ENCODE measurements at places on chromosomes 16 and 17.
A peak's percentile ranks its signal among the peaks of the same experiment; 100 is the strongest.

DNA sequence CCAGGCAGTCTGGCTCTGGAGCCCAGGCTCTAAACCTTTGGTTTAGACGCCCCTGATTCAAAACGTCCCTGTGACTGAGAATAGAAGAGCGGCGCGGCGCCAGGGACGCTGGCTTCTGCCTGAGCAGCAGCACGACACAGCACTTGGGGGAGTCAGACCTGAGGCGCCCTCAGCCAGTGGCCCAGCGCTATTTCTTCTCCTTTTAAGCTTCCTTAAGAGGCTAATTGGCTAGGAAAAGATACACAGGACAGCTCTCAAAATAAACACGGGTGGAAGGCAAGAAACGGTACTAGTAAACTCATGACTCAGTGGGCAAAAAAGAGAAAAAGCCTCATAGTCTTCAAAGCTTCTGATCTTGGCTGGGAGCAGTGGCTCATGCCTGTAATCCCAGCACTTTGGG lies 34.9 kb downstream of the GTF3C1 start:
- no peak for DNase-seq

GRCh38 chr16:84643674-84644073 lies 4.6 kb upstream of the KLHL36 start:
- DNase-seq: no peak

GRCh38 chr16:78669994-78670393 lies 570.5 kb downstream of the WWOX start:
- DNase-seq: no peak

- DNase-seq: no peak
Observed at GRCh38 chr17:17156107-17156506, 50.0 kb downstream of the PLD6 start.

DNA sequence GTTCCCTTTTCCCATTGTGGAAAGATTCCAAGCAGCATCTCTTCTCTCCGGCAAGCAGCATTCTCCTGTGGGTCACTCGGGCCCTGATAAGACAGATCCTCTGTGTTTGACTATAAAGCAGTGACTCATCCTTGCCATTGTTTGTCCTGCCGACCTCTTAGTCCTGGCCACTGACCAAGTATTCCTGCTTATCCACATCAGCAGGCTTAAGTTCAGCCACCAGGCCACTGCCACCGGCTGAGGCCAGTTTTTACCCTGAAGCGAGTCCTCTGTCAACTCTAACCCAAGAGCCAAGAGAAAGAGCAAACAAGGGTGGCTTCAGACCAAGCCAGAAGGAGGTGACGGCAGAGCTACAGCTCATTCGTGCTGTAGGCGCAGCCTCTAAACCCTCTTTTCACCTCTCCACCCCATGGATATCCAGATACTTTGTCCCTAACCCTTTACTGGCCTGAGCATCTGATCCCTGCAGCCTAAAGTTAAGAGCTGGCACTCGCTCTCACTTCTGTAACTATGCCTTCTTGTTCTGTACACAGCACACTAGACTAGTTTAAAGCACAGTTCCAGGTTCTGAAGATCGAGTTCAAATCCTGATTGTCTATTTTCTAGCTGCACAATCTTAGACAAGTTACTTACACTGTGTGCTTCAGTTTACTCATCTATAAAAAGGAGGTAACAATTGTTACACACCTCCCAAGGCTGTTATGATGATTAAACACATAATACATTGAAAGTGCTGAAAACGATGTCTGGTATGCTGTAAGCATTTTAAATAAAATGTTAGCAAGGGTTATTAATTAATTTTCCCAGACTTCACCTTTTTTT lies 31.0 kb downstream of the SOX9 start:
- peak; percentile 57 for DNase-seq

- peak; percentile 47 for DNase-seq
Observed at GRCh38 chr17:39225959-39226683, 376 bp upstream of the STAC2 start.

GRCh38 chr16:82134846-82135245 lies 35.2 kb downstream of the MPHOSPH6 start:
- DNase-seq: no peak

- DNase-seq: no peak
Observed at GRCh38 chr17:69535016-69535570, 120.6 kb downstream of the MAP2K6 start.

DNA sequence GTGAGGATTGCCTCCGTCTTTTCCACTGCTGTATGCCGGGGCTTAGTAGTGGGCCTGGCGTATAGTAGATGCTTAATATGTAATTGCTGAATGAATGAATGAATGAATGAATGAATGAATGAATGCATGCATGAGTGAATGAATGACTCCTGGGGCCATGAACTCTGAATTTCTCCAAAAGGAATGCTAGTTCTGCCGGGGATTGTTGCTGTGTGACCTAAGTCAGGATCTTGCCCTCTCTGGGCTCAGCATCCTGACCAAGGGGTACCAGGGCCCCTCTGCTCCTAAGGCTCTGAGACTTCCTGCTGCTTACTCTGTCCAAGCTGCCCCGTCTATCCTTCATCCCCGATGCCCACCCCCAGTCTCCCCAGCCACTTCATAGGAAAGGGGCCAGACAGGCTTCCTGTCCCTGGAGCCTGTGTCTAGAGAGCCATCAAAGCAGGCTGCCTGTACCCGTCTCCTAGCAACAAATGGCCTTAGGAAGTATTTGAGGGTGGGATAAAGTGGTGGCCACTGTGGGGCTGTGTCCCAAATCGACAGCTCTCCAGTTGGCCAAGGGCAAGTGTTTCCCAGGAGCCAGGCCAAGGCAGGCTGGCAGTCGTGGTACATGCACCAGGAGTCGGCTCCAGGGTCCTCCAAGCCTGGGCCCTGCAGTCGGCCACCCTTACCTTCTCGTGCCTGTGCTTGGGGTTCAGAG lies 11.6 kb upstream of the MPRIP start:
- DNase-seq: no peak

DNA sequence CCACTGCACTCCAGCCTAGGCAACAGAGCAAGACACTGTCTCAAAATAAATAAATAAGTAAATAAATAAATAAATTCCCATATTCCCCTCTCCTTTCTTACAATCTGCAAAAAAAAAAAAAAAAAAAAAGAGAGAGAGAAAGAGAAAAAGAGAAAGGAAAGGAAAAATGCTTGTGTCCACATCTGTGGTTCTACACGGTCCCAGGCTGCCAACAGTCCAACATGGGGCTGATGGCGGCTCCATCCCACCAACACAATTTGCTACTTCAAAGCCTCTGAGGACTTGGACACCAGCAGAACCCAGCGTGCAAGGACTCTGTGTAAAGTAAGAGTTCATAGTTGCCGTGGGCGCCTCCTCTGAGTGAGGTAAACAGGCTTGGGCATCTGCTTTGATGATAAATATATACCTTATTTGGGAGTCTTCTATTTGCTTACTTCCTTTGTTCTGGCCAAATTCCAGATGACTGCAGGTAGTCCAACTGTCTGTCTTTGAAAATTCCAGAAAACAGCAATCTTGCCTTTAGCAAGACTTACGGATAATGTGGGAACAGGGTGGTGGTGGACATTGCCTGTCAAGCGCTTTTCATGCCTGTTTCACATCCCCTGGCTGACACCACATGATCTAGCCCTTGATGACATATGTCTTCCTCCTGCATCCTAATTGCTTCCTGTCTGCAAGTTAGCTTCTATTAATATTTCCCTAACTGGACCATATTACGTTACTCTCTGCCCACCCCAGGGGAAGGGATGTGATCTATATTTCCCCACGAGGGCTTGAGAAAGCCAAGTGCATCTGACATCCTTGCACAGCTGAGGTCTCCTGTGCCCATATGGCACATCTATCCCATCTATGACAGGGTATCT lies 10.1 kb downstream of the LITAF start:
- no peak for DNase-seq

- no peak for DNase-seq
Observed at GRCh38 chr16:51121850-51122249, 29.2 kb downstream of the SALL1 start.

DNA sequence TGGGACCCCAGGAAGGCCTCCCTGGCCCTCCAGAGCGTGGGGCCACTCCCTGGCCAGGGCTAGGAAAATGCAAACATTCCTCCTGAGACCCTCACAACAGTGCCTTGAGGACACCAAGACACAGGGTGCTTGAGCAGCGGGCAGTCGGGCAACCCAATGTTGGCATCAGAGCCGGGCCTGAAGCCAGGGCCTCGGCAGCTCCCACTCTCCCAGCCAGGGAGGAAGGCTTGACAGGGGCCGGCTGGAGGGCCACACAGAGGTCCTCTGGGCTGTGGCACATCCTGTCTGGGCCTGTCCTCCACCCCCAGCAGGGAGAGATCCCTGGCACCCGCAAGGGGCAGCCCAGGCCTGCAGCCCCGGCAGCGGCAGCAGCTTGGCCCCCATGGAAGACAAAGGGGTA lies 12.3 kb upstream of the KRT17 start:
- DNase-seq: no peak

GRCh38 chr16:51877686-51878085 lies 669.3 kb downstream of the TOX3 start:
- DNase-seq: no peak

DNA sequence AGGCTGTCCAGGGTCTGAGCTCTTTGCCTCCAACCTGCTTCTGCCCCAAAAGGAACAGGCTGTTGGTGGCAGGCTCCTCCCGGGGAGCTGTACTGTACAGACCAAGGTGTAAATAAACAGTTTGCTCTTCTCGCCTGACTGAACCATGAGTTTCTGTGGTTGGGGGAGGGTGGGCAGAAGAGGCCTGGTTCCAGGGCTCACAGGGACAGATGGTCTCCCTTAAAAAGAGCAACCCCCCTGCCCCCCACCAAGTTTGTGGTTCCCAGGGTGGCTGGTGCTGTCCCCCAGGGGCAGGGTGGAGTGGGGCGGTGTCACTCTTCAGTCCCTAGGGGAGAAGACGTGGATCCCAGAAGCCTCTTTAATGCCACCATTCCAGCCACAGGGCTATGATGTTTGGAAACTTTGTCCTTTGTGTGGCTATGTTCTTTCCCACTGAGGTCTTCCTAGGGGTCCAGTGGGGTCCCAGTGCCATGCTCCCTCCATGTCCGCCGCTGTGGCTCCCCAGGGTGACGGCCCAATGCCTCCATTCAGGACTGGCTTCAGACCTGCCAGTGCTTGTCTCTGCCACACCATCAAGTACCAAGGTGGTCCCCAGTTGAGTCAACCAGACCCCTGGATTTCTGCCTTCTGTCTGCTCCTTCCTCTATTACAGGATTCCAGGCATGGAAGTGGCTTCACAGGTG lies 146.7 kb downstream of the RAB11FIP4 start:
- DNase-seq: no peak

GRCh38 chr17:10069301-10069700 lies 129.1 kb downstream of the GAS7 start:
- no peak for DNase-seq

GRCh38 chr16:1028056-1028455 lies 44.5 kb upstream of the SSTR5 start:
- no peak for DNase-seq

DNA sequence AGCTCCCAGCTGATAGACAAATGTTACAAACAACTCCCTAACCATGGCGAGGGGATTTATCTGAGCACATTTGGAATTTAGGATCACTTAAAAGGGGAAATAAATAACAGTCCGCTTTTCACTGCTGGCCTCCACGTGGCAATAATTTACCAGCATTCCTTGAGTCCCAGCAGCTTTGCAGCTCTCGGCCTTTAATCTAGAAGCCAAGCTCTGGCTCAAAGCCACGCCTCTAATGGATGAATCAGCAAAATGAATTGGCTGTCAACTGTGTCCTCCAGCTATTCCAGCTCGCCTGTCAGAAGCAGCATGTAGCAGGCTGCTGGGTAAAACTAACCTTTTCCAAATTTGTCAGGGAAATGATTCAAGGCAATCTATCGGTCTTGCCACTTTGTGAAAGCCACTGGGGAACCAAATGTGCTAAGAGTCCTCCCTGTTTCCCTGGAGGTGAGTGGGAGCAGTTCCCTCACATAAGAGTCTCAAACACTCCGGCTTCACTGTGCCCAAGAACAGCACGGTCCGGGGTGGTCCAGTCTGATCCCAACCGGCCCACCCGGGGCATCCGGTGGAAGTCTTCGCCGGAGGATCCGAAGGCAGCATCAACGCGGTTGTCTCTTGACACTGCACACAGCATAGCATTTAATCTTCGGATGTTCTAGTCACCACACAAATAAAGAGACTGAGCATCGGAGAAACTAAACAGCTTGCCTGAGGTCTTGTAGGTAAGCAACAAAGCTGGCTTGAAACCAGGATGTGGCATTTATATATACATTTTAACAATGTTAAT lies 143.3 kb downstream of the PARN start:
- DNase-seq: peak; percentile 33

DNA sequence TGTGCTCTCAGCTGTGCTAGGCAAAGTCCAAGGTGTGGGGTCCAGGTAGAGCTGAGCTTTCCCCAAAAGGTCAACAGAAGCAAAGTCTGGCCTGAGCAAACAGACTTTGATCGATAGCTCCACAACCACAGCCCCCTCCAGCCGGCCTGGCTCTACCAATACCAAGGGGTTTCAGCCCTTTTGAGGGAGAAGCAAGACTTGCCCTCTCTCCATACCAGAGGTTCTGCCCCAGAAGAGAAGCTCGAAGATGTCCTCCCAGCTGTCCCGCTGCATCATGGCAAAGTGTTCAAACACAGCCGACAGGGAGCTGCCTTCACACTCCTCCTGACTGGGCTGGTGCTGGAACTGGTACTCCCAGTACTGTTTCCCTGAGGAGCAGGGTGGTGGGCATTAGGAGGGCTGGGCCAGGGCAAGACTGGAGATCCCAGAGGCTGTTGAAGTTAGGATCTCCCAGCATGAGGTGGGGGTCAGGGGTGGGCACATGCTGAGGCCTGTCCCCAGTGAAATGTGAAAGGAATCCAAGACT lies 1.7 kb downstream of the VTN start:
- no peak for DNase-seq

DNA sequence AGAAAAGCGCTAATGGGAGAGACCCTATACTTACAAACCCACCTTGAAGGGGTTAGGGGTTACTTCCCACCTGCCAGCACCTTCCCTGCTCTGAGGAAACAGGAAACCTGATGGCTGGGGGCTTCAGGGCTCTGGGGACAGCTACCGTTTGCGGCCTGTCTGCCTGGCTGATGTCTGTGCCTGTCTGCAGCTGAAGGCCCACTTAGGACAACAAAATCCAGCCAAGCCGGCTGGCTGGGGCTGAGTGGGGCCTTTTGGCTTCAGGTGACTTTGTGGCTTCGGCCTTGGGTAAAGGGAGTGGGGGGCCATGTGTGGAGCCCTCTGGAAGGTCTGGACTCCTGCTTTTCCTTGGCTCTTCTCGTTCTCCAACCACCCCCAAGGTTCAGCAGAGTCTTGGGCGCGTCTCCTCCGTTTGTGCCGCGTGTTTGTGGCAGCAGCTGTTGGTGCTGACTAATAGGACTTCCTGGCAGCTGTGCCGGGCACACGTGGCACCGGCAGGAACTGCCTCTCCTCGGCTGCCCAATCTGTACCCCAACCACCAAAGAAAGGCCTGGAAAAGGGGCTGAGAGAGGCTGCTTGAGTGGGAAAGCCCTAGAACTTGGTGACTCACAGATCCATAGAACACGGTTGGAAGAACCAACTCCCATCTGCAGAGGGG lies 186.7 kb downstream of the MSI2 start:
- peak; percentile 30 for DNase-seq

DNA sequence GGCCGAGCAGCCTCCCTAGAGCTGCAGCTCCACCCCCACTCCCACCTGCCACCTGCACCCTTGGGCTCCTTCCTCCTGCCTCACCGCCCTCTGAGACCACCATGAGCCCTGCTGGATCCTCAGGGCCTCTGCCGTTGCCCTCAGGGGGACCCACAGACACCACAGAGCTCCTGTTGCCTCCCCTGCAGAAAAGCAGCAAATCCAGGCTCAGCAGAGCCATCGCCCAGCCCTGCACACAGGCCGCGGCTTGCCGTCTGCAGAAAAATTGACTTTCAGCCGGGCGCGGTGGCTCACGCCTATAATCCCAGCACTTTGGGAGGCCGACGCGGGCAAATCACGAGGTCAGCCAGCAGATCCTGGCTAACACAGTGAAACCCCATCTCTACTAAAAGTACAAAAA lies 7.0 kb upstream of the PPP1R27 start:
- DNase-seq: no peak
